Stimulated activated CD8-positive, alpha-beta memory T cell treated with anti-CD3 and anti-CD28 coated beads, Interleukin-15, amount 100 ng/mL, for 4 hours (primary cell): ENCODE measurements at places on chromosomes 7 and 10.

- no peak for DNase-seq
Observed at GRCh38 chr10:29344073-29344820, 55.4 kb downstream of the LYZL1 start.

GRCh38 chr7:148701414-148701813, 2.7 kb downstream of the CUL1 start:
- DNase-seq = no peak

GRCh38 chr10:80506836-80507487, 30.7 kb upstream of the SH2D4B start:
- no peak for DNase-seq

DNA sequence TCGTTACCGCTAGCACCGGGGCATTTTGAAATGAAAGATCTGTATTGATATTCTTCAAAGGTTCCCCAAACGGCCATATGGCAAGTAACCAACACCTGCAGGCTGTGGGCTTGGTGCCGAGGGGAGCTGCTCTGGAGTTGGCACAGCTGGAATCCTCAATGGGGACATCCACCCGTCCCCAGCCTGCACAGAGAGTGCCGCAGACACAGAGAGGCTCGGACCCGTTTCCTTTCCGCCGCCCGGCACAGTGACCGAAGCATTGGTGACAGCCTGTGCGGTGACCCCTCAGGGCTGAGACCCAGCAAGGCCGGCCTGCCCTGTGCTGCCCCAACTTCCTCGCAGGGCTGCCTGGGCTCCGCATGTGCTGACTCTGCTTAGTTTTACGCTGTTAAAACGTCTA, 4.5 kb downstream of the CFAP46 start:
- no peak for DNase-seq

- no peak for DNase-seq
Observed at GRCh38 chr7:22633286-22633953, 93.6 kb upstream of the IL6 start.

GRCh38 chr7:128788446-128789412, 3.0 kb upstream of the CCDC136 start:
- no peak for DNase-seq

GRCh38 chr7:21947056-21947455, 1.4 kb upstream of the CDCA7L start:
- no peak for DNase-seq

- no peak for DNase-seq
Observed at GRCh38 chr10:62778125-62778524, 26.4 kb upstream of the ADO start.

GRCh38 chr7:69673074-69673473, 74.8 kb downstream of the AUTS2 start:
- no peak for DNase-seq

DNA sequence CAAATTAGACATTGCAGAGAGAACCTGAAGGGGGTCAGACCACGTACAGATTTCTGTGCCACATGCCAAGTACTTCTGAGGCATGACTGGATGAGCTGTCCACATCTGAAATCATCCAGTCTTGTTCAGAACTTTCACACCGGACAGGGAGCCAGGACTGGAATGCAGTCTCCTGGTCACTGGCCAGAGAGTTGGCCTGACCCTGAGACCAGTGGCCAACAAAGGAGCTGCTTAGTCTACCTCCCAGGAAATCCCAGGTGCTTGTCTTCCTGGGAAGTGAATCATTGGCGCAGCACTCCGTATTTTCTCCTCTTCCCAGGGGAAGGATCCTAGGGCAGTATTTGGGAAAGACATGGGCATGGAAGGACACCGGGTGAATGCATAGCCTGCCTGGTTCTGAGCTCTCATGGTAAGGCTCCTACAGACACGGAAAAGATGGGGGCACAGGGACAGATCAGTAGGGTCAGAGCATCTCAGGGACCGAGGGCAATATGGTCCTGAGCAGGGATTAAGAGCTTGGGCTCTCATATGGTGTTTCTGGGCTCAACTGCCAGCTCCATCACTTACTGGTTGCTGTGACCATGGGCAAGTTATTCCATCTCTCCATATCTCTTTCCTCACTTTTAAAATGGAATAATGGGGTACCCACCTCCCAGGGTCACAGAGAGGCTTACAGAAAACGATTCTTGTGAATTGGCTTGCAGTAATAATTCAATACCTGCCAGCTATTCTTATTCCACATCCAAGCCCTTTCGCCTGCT, 1.3 kb upstream of the SCD start:
- no peak for DNase-seq

- DNase-seq = no peak
Observed at GRCh38 chr10:63544418-63544817, 23.2 kb downstream of the REEP3 start.

DNA sequence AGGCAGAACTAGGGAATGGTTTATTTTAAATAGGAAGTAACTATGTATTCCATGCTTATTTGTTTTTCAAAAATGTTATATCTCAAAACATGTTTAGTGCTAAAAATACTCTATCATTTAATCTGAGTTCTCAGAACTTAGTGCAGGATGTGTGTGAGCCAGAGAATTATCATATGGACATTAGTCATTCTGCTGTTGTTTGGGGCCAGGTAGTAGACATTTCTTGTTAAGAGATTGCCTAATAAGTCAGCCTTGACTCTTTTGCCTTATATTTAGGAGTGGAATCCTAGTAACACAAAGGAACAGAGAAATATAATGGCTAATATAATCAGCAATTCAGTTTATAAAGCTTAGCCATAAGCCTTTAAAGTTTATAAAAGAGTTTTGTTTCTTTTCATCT, 149.8 kb downstream of the CCSER2 start:
- DNase-seq = no peak

DNA sequence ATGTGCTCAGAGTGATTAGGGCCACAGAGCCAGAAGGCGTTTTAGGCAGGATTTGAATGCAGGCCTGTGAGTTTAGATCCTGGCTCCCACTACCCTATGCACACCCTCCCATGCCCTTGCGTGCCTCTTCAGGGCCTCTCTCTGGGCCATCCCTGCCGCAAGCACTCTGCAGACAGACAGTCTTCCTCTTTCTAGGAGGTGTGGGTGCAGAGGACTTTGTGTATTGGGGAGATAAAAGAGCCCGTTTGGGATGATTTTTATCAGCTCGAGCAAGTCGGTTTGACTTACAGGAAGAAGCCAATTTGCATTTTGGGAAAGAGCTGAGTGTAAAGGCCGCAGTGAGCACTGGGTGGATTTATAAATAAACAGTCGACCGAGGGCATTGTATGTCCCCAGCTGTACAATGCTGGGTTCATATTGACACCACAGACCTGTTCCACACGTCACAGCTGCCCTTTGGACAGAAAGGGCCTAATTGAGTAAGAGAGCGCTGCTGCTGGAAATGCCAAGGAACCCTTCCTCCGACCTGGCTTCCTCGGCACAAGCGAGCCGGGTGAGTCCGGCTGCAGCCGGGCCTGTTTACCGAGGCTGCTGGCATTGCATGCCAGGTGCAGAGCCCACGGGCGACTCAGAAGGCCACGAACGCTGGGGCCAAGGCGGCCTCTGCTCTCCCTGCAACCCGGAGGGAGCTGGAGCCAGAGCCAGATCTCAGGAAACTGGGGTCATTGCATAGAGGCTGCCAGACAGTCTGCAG, 25.1 kb downstream of the ZMIZ1 start:
- no peak for DNase-seq

- no peak for DNase-seq
Observed at GRCh38 chr10:89942217-89942616, 240.8 kb downstream of the KIF20B start.

GRCh38 chr10:126500866-126501265, 112.6 kb upstream of the ADAM12 start:
- DNase-seq = no peak

DNA sequence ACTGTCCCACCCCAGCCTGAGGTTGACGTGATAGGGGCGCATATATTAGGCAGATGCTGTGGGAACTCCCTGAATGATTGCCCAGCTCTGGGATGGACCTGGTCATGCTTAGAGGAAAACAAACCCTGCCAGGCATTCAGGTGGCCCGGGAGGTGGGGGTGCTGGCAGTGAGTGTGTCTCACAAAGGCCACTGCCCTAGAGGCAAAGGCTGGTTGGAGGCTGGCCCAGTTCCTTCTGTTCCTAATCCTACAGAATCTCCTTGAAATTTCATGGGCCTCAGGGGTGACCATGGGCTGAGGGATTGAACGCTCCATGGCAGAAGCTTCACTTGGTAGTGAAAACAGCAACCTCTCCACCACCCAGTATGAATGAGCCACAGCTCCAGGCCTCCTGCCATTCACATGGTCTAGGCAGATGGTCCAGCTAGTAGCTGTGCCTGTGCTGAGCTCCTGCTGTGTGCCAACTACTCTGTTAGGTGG, 25.6 kb downstream of the ADRA2A start:
- no peak for DNase-seq

DNA sequence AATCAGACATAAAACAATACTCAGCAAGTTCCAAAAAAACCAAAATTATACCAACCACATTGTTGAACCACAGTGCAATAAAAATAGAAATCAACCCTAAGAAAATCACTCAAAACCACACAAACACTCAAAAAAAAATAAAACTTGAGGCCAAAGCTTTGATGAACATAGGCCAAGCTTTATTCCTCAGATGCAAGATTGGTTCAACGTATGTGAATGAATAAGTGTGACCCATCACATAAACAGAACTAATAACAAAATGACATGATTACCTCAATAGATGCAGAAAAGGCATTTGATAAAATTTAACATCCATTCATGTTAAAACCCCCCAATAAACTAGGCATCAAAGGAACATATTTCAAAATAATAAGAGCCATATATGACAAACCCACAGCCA, 506.1 kb upstream of the FZD8 start:
- no peak for DNase-seq

DNA sequence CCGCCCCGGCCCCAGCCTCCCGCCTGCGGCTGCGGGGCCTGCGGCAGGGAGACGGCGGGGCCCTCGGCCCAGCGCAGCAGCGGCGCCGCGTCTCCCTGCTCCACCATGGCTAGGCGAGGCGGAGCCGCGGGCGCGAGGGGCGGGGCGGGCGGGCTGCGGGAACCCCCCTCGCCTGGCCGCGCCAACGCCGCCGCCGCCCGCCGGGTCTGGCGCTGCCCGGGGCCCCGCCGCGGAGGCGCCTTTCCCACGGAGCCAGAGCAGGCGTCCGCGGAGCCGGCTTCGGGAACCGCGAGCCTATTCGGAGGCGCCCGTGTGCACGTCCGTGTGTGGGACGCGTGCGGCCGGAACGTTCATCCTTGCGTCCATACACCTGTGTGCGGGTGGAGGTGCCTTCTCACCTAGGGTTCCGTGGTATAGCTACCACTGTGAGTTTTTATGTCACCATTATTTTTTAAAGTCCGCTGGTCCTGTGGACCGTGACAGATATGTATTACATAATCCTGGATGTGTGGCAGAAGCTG, at the start of gene DENND11:
Gene DENND11 (minus strand): TSS at position 120 of the 521 bp plus-strand sequence. CDS start 13 bp downstream, at position 107.
- DNase-seq = peak; percentile 24

DNA sequence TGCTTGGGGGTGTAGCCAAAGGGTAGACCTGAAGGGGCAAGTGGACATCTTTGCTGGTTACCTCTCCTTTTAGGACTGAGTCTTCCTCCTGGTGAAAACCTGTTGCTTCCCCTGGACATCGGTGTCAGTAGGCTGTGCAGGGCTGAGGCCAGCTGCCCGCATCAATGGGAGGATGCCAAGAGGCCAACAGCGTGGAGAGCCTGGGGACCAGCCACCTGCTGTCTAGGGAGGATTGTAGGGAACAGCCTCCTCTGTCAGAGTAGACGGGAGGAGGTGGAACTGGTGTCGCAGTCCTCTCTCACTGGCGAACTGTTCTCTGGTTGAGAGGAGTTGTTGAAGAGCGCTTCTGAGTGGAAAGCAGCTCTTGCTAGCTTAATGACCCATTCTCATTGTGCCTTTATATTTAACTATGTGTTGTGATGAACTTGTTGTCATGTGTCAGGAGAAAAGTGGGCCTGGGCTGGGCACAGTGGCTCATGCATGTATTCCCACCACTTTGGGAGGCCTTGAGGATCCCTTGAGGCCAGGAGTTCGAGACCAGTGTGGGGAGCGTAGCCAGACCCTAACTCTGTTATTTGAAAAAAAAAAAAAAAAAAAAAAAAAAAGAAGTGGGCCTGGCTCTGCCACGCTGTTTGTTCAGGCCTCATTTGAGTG, 1.8 kb downstream of the SUFU start:
- DNase-seq = no peak

DNA sequence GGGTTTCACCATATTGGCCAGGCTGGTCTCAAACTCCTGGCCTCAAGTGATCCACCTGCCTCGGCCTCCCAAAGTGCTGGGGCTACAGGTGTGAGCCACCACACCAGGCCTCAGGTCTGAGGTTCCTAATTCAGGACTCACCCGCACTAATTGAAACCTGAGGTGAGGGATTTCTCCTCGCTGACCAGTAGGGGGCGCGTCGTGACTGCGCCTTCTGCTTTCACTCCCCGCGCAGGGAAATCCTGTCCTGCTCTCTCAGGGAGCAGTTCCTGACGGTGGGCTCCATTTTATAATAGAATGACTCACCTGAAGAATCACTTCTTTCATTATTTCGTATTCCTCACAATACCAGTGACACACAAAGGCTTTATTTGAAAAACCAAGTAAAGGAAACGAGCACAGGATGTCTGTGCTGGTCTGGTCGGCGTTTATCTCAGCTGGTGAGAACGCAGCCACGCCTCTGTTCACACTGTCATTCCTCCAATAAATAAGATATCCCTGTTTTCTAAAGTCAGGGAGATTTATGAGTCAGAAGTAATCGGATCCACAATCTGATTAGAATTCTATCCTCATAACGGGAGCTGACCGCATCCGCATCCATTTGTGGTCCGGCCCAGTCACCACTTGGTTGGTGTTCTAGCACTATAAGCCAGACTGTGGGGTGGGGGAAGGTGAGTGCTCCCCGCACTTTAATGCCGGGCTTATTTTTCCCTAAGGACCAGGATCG, 35.4 kb downstream of the BAG3 start:
- peak; percentile 69 for DNase-seq

GRCh38 chr7:135759532-135759931, 10.9 kb upstream of the FAM180A start:
- DNase-seq = no peak

- DNase-seq = no peak
Observed at GRCh38 chr7:124388751-124389150, 355.9 kb upstream of the TMEM229A start.

DNA sequence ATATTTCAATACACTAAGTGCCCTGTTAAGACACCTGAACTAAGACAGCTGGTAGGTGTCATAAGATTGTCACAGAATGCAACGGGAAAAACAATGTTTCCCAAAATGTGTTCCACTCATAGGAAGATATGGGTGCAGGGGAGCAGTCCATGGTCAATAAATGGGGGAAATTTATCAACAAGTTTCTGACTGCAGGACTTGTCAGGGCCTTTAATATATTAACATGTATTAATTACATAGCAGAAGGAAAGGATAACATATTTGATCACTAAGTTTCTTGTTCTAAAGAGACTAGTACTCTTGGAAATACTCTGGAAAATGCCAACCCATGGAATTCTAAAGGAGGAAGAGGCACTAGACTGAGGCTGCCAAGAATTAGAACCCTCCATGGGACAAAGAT, 6.7 kb downstream of the RBP3 start:
- no peak for DNase-seq

DNA sequence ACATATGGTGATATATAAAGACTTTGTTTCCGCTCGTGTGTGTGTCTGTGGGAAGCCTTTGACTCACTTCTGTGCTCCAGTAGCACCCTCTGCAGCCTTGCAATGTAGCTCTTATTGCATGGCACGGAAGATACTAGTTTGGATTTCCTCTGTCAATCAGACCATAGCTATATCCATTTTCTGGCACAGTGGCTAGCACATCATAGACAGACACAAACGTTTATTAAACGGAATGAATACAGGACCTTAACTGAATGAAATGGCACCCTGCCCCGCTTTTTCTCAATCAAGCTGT, 124.0 kb upstream of the PTPN20 start:
- no peak for DNase-seq

- DNase-seq = no peak
Observed at GRCh38 chr7:28904578-28905048, 53.5 kb downstream of the TRIL start.

GRCh38 chr10:119135513-119135881, 30.0 kb downstream of the SFXN4 start:
- DNase-seq = no peak
